Mesenchymal stem cell (in vitro differentiated cells and primary cell): ENCODE measurements at places on chromosomes 6 and 20.

- no peak overlapping the region for H3K27ac ChIP-seq
- no peak for DNase-seq
- H3K36me3 ChIP-seq: peaks cover 84% of the 10 kb centered on the region
- H3K4me1 ChIP-seq: peaks cover 27% of the 10 kb centered on the region
Observed at GRCh38 chr20:58698741-58699622, 6.4 kb downstream of the NPEPL1 start.

DNA sequence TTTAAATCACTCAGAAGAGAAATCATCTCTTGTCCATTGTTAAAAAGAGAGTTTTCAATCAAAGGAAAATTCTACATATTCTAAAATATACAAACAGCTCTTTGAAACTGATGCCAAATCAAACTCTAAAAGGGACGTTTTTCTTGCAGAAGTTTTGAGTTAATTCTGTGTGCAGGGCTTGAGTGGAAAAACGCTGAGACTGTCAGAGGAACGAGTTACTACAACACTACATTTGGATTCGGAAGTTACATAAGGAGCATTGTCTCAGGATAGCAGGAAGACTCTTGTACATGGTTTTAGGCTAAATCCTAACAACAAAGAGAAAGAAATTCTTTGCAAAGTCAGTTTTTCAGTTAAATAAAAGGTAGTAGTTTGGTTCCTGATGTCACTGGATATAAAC, 155.7 kb upstream of the SUPT3H start:
- no peak overlapping the region for H3K27ac ChIP-seq
- H3K4me3 ChIP-seq: no peak overlapping the region
- DNase-seq: peak; percentile 23
- peaks cover 2% of the 10 kb centered on the region for H3K4me1 ChIP-seq
- H3K27me3 ChIP-seq: no peaks in the 10 kb centered on the region

GRCh38 chr6:53520320-53520928, 24.5 kb downstream of the GCLC start:
- no peak overlapping the region for H3K27ac ChIP-seq
- H3K27me3 ChIP-seq: no peaks in the 10 kb centered on the region

GRCh38 chr20:50569864-50570836, 60.0 kb downstream of the PTPN1 start:
- peaks cover 27% of the 10 kb centered on the region for H3K4me1 ChIP-seq
- H3K27me3 ChIP-seq: no peaks in the 10 kb centered on the region
- H3K36me3 ChIP-seq: peaks cover 56% of the 10 kb centered on the region
- peak; percentile 61 for DNase-seq
- H3K27ac ChIP-seq: peak overlapping the region; percentile 66

DNA sequence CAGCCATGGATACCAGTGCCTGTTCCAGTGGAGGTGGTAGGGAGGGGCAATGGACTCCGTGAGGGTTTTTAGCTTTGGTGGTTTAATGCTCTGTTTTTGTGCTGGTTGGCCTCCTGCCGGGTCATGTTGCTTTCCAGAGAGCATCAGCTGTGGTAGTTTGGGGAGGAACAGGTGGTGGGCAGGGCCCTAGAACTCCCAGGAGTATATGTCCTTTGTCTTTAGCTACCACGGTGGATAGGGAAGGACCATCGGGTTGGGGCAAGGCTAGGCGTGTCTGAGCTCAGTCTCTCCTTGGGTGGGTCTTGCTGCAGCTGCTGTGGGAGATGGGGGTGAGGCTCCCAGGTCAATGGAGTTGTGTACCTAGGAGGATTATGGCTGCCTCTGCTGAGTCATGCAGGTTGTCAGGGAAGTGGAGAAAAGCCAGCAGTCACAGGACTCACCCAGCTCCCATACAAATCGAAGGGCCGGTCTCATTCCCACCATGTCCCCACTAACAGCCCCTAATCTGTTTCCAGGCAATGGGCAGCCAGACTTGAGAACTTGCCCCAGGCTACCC, 38.9 kb downstream of the MRAP2 start:
- no peaks in the 10 kb centered on the region for H3K27me3 ChIP-seq
- no peak for DNase-seq

- H3K4me1 ChIP-seq: peaks cover 27% of the 10 kb centered on the region
- no peak overlapping the region for H3K4me3 ChIP-seq
- DNase-seq: peak; percentile 33
- peaks cover 63% of the 10 kb centered on the region for H3K36me3 ChIP-seq
- peak overlapping the region; percentile 87 for H3K27ac ChIP-seq
Observed at GRCh38 chr20:49562311-49563014, 5.5 kb downstream of the PTGIS start.

- H3K36me3 ChIP-seq: no peaks in the 10 kb centered on the region
- H3K27me3 ChIP-seq: peaks cover 18% of the 10 kb centered on the region
- H3K4me3 ChIP-seq: no peak overlapping the region
- no peak overlapping the region for H3K27ac ChIP-seq
Observed at GRCh38 chr20:39282619-39283092, 320.5 kb downstream of the DHX35 start.

DNA sequence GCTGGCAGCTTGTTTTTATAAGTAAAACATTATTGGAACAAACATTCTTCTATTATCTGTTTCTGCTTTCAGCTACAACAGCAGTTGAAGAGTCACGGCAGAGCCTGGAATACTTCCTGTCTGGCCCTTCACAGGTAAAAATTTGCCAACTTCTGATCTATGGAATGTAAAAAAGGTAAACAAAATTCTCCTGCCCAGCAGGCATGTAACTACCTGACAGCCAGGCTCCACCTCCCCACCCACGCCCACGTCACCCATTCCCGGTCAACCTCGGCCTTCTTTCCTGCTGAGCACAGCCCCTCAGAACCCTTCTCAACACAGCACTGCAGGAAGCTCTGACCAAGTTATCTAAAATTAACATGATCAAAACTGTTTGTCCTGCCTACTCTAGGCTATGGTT, 166.0 kb downstream of the DLL1 start:
- no peaks in the 10 kb centered on the region for H3K36me3 ChIP-seq
- no peaks in the 10 kb centered on the region for H3K4me1 ChIP-seq
- H3K27ac ChIP-seq: no peak overlapping the region
- no peaks in the 10 kb centered on the region for H3K27me3 ChIP-seq

GRCh38 chr20:57648878-57649616, 28.8 kb upstream of the ZBP1 start:
- no peak overlapping the region for H3K27ac ChIP-seq
- H3K4me1 ChIP-seq: no peaks in the 10 kb centered on the region
- H3K36me3 ChIP-seq: no peaks in the 10 kb centered on the region

DNA sequence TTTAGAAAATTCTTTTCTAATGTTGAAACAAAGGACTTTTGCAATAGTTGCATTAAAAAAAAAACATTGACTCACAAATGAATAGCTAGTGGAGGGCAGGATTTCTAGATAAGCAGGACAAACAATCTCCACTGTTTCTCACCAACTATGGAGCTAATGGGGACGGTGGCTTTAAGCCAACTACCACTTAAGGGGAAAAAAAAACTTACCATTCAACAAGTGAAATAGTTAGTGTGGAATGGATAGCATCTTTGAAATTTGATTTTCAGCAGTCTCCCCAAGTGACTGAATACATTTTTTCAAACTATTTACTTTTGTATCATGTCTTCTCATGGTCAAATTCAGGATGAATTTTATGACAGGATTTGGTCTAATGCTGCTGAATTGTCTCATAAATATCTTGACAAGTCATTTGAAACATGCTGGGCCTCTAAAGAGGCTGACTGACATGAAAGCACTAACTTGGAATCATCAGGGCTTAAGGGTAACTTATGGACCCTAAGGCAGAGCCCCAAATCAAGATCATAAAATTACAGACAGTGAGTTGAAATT, 100.5 kb downstream of the EYA4 start:
- no peaks in the 10 kb centered on the region for H3K4me1 ChIP-seq
- peak; percentile 86 for DNase-seq
- H3K4me3 ChIP-seq: no peak overlapping the region
- H3K36me3 ChIP-seq: no peaks in the 10 kb centered on the region
- no peak overlapping the region for H3K27ac ChIP-seq
- no peaks in the 10 kb centered on the region for H3K27me3 ChIP-seq
